Naive thymus-derived CD8-positive, alpha-beta T cell (primary cell): ENCODE measurements at places on chromosomes 2 and 18. TPM values are rescaled to one million over a fixed set of nuclear protein-coding genes. Genes with fewer than 3 reads are reported as not detected.

The PNPT1 gene
- total RNA-seq = 29.5 TPM

The GPR45 gene
- total RNA-seq = not detected

The HSBP1L1 gene
- 51.0 TPM for total RNA-seq

The GALR1 gene
- total RNA-seq = not detected

The THADA gene
- total RNA-seq = 40.3 TPM

The GNLY gene
- total RNA-seq = 7.3 TPM

The TMEM131 gene
- total RNA-seq = 51.6 TPM

The PROM2 gene
- 0.91 TPM for total RNA-seq
